Ovary (tissue), 10 donors: ENCODE measurements at places on chromosomes 16 and 17. TPM values are rescaled to one million over a fixed set of nuclear protein-coding genes. Genes with fewer than 3 reads are reported as not detected.

Gene FBXO39
- 1.2 TPM for polyA plus RNA-seq

DNA sequence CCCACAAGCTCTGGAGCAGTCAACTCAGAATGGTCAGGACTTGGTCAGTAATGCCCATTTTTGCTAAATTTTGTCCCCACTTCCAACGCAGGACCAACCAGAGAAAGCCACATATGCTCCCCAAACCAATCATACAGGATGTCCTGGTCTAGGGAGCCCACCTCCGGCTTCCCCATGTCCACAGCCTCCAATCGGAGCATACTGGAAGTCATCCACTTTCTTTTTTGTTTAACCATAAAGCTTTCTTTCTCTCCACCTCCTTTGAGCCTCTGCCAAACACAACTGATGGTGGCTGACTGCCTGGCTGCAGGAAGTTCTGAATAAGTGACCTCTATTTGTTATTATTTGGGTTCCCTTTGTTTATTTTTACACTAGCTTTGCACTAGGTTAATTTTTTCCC, 549.1 kb downstream of the WWOX start:
- H3K27me3 ChIP-seq = no peaks in the 10 kb centered on the region
- H3K27ac ChIP-seq = no peak overlapping the region
- H3K36me3 ChIP-seq = no peaks in the 10 kb centered on the region
- DNase-seq = no peak
- H3K4me1 ChIP-seq = peaks cover 4% of the 10 kb centered on the region

DNA sequence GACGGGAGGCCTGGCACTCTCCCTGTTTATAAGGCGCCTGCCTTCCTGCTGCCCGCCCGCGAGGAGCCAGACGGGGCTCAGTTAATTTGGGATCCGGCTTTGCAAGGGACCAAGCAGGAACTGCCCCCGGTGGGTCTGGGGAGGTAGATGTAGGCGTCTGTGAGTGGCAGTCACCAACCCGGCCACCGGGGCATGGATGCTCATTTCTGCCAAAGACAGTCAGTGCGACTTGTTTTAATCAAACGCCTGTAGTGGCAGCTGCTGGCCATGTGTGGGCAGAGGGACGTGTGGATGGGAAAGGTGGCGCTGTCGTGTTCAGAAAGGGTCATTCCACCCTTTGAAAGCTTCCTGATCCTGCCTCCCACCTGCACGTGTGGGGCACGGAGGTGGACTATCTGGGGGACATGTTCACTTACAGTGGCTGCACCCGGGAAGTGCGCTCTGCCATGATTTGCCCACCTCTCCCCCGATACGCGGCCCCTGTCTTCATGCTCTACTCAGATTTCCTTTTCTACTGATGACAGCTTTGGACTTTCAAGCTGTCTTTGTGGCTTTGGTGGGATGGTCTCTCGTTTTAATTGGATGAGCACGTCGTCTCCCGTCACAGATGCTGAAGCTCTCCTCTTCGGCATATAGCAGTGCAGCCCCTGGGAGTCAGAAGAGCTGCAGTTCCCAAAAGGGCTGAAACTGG, 60.3 kb upstream of the CIBAR2 start:
- H3K4me3 ChIP-seq = peak overlapping the region; percentile 6
- peak overlapping the region; percentile 18 for H3K27ac ChIP-seq
- no peaks in the 10 kb centered on the region for H3K36me3 ChIP-seq

GRCh38 chr17:82424001-82424862, 5.8 kb upstream of the OGFOD3 start:
- no peak overlapping the region for H3K4me3 ChIP-seq
- peaks cover 1% of the 10 kb centered on the region for H3K4me1 ChIP-seq
- H3K27me3 ChIP-seq = no peaks in the 10 kb centered on the region
- no peak overlapping the region for H3K27ac ChIP-seq
- DNase-seq = no peak
- H3K36me3 ChIP-seq = no peaks in the 10 kb centered on the region

GRCh38 chr17:47205419-47205963, 3.7 kb upstream of the MYL4 start:
- H3K27ac ChIP-seq = peak overlapping the region; percentile 72
- H3K36me3 ChIP-seq = no peaks in the 10 kb centered on the region
- H3K27me3 ChIP-seq = no peaks in the 10 kb centered on the region
- H3K4me1 ChIP-seq = peaks cover 9% of the 10 kb centered on the region

DNA sequence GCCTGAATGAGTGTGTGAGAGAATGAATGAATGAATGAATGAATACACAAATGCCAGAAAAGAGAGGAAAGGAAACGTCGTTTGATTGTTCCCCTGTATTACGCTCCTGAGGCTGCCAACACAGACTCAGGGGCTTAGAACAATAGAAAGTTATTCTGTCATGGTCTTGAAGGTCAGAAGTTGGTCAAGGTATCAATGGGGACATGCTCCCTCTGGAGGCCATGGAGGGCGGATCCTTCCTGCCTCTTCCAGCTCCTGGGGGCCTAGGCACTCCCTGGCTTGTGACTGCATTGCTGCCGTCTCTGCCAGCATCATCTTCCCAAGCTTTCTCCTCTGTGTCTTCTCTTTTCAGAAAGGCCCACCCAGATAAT, 1.5 kb upstream of the SLC38A8 start:
- no peak overlapping the region for H3K27ac ChIP-seq
- no peaks in the 10 kb centered on the region for H3K27me3 ChIP-seq
- no peak overlapping the region for H3K4me3 ChIP-seq
- no peaks in the 10 kb centered on the region for H3K36me3 ChIP-seq
- no peak for DNase-seq

DNA sequence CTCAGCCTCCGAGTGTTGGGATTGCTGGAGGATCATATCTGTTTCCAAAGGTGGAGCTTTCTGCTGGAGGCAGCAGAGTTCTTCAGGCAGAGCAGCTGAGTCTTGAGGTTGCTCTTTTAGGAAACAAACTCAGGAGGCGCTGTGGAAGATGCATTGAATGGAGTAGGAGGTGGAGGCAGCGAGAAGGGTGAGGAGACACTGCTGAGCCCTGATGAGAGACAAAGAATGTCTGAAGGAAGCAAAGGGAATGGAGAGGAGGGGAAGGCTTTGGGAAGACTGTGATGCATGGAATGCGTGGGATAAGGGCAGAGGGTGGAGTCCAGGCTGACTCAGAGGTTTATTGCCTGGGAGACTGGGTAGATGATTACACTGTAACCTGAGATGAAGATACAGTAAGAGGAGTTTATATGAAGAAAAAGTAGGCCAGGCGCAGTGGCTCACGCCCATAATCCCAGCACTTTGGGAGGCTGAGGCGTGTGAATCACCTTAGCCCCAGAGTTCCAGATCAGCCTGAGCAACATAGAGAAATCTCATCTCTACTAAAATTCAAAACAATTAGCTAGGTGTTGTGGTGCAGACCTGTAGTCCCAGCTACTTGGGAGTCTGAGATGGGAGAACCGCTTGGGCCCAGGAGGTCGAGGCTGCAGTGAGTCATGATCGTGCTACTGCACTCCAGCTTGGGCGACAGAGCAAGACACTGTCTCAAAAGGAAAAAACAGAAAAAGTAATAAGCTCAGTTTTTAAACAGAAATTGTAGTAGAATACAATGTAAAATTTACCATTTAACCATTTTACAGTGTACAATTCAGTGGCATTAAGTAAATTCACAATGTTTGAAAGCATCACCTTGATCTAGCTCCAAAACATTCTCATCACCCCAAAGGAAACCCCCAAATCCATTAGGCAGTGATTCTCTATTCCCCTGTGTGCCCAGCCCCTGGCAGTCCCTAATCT, 17.8 kb upstream of the TMEM219 start:
- H3K27ac ChIP-seq = no peak overlapping the region
- H3K4me3 ChIP-seq = no peak overlapping the region
- no peaks in the 10 kb centered on the region for H3K27me3 ChIP-seq
- H3K4me1 ChIP-seq = peaks cover 6% of the 10 kb centered on the region
- no peaks in the 10 kb centered on the region for H3K36me3 ChIP-seq

DNA sequence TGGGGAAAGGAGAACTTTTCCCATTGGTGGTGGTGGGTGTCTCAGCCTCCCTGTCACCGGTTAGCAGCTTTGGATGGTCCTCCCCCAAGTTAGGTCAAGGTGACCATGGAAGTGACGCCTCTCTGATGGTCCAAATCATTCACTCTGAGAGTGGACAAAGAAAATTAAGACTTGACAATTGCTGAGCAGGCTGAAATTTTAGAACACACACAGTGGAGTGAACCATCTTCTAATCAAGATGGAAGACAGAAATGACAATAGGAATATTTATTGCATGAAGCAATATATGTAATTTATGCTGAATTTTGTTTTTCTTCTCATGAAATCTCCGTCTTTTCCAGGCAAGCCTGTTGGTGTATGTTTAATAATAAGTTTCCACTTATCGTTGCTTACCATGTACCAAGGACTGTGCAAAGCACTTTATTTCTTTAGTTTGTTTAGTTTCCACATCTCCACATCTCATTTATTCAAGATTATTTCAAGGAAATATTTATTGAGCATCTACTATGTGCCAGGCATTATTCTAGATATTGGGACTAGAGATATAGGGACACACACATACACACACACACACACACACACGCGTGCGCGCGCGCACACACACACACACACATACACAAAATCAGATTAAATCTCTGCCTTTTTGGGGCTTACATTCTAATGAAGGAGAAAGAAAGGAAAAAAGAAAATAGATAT, 44.0 kb upstream of the TAC4 start:
- no peaks in the 10 kb centered on the region for H3K27me3 ChIP-seq
- peaks cover 3% of the 10 kb centered on the region for H3K4me1 ChIP-seq
- H3K27ac ChIP-seq = no peak overlapping the region

DNA sequence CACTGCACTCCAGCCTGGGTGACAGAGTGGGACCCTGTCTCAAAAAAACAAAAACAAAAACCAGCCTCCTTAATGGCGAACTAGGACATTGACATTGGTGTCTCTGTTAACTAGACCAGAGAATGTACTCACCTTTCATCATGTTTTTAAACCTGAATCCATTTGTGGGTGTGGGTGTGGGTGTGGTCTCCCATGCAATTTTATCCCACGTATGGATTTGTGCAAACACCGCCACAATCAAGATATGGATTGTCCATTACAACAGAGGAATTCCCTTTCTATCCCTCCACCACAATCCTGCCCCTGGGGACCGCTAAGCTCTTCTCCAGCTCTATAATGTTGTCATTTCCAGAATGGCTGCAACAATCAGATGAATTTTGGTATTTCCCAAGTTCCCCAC, 49.9 kb downstream of the DNAH17 start:
- H3K4me1 ChIP-seq = no peaks in the 10 kb centered on the region
- no peaks in the 10 kb centered on the region for H3K27me3 ChIP-seq
- H3K4me3 ChIP-seq = no peak overlapping the region
- H3K36me3 ChIP-seq = no peaks in the 10 kb centered on the region
- no peak overlapping the region for H3K27ac ChIP-seq
- no peak for DNase-seq
